Epithelial cell of proximal tubule (primary cell): ENCODE measurements at places on chromosomes 2 and 18. TPM values are rescaled to one million over a fixed set of nuclear protein-coding genes. Genes with fewer than 3 reads are reported as not detected.

The ERICH2 gene
- total RNA-seq, result not detected in 2 replicates

The RAB27B gene
- total RNA-seq, result 1.7 and 2.1 TPM in 2 replicates

The MRPS5 gene
- total RNA-seq, result 66.1 and 67.7 TPM in 2 replicates

The POTEE gene
- not detected in 2 replicates for total RNA-seq
